ENCODE measurements at places on chromosomes 3 and 15.
A peak's percentile ranks its signal among the peaks of the same experiment; 100 is the strongest.

- no peak for DNase-seq
Measured at GRCh38 chr3:107850681-107851080, 240.2 kb downstream of the CD47 start.

GRCh38 chr3:107846279-107846852 is 244.5 kb downstream of the CD47 start:
- DNase-seq, result peak; percentile 22

DNA sequence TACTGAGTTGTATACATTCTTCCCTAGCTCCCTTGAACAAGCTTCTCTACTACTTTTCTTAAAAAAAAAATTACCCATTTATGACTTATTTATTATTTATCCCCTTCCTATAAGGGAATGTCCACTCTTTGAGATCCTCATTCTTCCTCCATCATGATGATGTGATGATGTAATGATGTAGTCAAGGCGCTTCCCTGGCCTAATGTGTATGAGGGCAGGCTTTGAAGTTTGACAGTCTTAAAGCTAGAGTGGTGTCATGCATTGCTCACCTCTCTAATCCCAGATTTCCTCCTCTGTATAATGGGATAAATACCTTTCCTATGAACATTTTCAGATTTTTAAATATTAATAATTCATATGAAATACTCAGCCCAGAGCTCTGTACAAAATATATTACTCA is 486.0 kb upstream of the TPRG1 start:
- DNase-seq, result no peak

- no peak for DNase-seq
Measured at GRCh38 chr15:41483519-41483918, 10.2 kb upstream of the ITPKA start.

- no peak for DNase-seq
Measured at GRCh38 chr15:73686781-73687256, 2.6 kb downstream of the CD276 start.

DNA sequence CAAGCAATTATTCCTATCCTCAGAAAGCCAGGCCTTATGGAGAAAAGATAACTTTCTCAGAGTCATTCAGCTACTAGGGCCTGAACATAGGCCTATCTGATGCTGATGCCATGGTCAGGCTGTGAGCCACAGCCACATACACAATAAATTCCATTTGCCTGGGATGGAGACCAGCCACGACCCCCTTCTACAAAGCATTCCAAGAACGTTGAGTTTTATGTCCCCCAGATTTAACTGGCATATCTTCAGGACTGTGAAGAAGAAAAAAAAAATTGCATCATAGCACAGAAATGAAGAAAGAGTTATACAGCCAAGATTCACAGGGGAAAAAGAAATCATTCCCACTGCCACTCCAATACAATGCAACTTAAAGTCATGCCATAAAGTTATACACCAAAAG is 100.0 kb downstream of the THBS1 start:
- no peak for DNase-seq

DNA sequence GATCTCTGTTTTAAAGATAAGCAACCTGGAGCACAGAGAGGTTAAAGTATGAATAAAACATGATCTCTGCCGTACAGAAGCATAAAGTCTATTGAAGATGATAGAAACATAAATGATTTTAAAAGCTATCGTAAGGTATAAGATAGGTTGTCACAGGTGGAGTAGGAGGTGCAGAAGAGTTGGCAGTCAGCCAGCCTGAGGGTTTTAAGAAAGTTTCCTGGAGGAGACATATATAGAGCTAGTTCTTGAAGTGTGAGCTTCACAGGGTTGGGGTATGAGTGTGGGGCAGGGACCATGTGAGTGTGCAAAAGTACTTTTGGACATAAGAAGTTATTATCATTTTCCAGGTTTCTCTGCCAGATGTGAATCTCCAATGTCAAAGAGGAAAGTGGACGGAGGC is 3.9 kb upstream of the FGF12 start:
- no peak for DNase-seq

- no peak for DNase-seq
Measured at GRCh38 chr15:67911727-67912126, 71.9 kb upstream of the RNU6-1 start.

DNA sequence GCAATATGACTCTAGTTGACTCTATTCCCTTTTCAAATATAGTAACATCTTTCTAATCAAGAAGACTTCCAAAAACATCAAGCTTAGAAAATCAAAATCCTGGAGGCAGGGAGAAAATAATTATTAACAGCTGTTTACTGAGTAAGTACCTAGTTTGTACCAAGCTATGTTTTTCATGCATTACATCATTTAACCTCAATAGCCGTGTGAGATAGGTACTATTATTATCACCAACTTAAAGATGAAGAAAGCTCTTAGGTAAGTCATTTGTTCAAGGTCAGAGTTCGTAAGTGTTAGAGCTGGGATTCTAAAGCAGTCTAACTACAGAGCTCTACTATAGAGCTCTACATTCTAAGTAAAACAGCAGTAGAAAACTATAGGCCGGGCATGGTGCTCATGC is 41.6 kb downstream of the GSK3B start:
- DNase-seq, result no peak

- DNase-seq, result no peak
Measured at GRCh38 chr3:137075020-137075419, 117.2 kb downstream of the IL20RB start.

GRCh38 chr15:48855501-48856440 is 22.2 kb upstream of the EID1 start:
- DNase-seq, result no peak

- DNase-seq, result no peak
Measured at GRCh38 chr3:169604568-169604967, 58.9 kb downstream of the MECOM start.

DNA sequence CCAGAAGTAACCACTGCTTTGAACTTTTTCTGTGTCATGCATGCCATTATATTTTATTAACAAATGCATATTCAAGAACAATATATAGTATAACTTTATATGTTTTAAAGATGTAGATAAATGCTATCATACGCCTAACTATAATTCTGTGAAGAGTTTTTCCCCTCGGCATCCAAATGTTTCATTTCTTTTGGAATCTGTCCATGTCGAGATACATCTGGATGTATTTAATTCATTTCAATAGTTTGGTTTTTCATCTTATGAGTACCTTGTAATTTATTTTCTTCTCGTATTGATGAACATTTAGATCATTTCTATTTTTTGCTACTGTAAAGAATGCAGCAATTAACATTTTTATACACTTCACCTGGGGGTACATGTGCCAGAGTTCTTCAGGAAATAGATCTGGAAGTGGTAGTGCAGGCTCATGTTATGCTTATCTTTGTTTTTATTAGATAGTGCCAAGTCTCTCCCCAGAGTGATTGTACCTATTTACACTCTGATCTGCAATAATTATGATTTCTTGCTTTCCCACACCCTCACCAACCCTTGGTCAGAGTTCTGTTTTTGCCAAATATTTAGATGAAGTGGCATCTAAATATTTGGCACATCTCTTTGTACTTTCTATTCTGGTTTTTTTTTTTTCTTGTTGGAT is 29.7 kb downstream of the USP13 start:
- DNase-seq, result no peak

- DNase-seq, result no peak
Measured at GRCh38 chr3:178699810-178700209, 163.6 kb downstream of the KCNMB2 start.

DNA sequence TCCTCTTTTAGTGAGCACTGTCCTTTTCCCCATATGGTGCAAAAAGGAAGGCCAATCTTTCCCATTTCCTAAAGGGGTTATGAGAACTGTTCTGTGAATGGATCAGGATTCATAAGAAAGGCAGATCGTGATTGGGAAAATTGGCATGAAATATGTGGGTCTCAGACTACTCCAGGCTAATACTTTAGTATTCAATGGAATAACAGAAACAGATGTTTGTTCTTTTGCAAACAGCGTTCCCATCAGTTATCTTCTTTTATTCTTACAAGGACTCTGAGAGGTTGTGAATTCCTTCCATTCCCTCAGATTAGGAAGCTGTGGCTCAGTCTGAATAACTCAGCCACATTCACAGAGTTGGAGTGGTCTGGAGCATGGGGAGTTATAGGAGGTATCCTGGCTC is 51.3 kb upstream of the MTMR10 start:
- no peak for DNase-seq

Data from HFF-Myc (cell line).